ENCODE measurements at places on chromosomes 4 and X.

DNA sequence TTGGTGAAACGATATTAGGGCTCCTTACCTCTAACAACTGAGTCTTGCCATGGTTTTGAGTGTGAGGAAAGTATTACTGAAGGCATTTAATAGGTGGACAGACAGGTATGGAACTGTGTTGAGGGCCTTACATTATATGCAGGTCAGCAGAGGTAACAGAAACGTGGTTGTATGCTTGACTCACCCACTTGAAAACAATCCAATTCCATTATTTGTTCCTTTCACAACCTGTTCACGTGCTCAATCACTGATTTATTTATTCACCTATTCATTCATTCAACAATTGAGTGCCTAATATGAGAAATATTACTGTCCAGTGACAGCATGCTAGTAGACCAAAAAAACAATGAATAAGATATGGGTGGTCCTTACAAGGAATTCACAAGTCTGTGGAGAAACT lies 33.3 kb upstream of the PPARGC1A start:
- DNase-seq: no peak

GRCh38 chr4:182537031-182537795 lies 294.0 kb downstream of the TENM3 start:
- DNase-seq: no peak

DNA sequence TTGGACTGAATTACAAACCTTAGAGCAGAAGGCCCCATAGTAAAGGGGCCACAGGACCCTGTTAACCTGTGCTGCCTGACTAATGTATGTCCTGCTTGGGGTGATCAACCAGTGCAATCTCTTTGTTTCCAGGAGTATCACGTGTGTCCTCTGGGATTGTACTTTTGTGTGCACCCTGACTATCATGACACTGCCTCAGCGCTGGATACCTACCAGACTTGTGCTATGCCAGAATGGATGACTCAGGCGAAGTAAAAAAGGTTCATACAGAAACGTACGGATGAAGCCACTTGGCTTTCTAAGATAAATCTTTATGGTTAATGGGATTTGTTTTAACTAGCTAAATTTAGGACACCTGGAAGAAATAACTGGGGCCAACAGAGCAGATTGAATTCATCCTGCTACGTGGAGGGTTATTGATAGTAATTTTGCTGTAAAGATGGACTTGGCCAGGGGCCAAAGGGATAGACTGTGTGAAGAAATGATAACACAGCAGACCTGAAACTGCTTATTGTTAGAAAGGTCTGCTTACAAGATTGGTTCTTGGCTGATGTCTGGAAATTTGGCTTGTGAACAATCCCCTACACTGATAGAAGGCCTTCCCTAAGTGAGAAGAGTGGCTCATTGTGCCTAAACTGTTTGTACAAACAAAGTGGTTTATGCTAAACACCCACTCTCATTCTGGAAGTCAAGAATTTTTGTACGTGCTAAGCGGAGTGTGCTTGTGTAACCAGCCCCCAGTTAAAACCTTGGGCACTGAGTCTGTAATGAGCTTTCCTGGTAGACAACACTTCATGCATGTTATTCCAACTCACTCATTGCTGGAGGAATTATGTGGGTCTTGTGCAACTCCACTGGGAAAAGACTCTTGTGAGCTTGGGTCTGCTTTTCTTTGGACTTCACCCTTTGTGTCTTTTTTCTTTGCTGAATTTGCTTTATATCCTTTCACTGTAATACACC lies 750.5 kb upstream of the HTR2C start:
- DNase-seq: no peak

DNA sequence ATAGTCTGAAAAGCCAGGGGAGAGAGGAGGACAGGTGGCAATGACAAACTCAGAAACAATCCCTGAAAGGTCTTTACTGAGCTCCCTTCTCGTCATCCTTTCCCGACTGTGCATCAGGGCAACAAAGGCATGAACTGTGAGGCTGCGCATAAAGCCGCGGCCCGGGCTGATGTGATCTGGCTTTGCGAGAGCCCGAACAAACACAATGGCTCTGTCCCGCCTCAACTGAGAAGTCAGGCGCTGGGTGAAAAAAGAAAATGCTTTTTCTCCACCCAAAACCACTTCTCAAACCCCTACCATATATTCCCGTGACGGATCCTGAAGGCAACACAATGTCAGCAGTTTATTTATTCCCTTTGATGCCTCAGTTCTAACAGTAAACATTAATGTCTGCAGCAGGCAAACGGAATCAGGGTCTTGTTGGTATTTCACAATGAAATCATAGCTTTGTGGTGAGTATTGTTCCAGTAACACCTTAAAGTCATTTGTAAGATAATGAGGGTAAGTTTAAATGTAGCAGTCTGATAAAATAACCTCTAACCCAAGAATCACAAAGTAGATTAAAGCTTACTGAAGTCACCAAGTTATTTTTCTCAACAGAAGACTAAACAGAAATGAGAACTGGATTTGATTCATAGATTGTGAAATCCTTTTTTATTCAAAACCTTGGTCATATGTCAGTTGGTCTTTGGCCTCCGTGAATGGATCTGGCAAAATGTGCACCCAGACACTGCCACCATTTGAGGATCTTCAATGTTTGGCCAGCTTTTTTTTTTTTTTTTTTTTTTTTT lies 67.4 kb downstream of the APBB2 start:
- DNase-seq: peak; percentile 80

- no peak for DNase-seq
Measured at GRCh38 chr4:107619066-107619465, 101.0 kb downstream of the PAPSS1 start.

GRCh38 chr4:182215148-182215547 lies 28.1 kb upstream of the TENM3 start:
- no peak for DNase-seq

DNA sequence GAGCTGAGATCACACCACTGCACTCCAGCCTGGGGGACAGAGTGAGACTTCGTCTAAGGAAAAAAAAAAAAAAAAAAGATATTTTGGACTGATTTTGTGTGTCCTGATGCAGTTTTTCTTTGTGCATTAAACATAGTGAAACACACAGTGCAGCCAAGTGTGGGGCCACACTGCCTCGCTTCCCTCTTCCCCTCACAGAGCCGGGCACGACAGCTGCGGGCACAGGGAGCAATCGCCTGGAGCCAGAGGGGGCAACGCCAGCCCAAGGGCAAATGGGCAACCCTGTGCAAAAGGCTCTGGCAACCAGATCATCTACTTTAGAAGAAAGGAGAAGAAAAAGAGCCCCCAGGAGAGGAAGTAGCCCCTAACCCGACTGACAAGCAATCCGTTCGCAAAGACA lies 13.5 kb upstream of the CCNQ start:
- no peak for DNase-seq

- DNase-seq: no peak
Measured at GRCh38 chrX:41522671-41523070, 75.5 kb downstream of the NYX start.

DNA sequence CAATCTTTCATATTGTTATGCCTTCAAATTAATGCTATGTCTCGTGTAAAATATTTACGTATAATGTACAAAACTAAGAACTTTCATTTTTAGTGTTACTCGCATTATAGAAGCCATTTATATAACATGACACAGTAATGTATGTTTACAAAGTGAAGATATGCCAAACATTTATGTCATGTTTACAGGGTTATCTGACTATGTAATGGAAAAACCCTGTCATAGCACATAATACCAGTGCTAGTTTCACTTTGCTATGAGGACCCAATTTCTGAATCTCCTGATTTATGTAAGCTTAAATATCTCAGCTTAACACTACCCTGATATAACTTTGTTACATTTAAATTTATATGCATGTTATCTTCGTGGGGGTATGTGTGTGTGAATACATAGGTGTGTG lies 233.1 kb downstream of the FAT4 start:
- no peak for DNase-seq

GRCh38 chr4:80685214-80685613 lies 345.3 kb upstream of the BMP3 start:
- DNase-seq: no peak

DNA sequence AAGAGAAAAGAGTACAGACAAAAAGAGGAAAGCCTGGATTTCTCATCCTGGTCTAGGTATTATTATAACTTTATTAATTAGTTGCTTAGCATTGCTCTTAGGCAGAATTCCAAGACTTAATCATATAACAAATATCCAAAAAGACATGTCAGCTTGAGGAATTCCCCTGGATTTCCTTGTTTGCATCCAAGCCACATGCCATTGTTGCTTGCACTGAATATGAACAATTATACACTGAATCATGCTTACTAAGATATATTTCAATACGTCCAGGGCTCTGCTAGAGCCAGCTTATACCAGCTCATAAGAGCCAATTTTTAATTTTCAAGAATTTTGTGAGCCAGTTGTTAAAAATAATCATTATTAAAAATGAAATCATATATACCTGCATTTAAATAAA lies 5.5 kb upstream of the TLR10 start:
- DNase-seq: no peak

DNA sequence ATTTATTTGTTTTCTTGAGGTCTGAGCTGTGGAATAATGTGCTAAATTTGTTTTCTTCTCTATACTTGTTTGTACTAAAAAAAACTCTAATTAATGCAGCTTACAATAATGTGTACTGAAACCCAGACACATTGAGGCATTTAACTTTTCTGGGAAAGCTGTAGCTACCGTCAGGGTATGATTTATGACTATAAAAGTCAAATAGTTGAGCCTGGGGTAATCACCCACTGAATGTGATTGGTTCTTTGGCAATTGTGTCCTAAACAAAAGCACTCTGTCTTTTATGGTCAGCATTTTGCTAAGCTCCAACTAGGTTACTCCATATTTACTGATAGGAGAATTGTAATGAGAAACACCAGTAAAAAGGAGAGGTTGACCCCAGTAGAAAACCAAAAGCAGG lies 65.9 kb upstream of the CBLL2 start:
- no peak for DNase-seq

GRCh38 chrX:48509245-48509590 lies 426 bp downstream of the PORCN start:
- no peak for DNase-seq

- no peak for DNase-seq
Measured at GRCh38 chr4:152278172-152278504, 257.8 kb downstream of the FBXW7 start.

DNA sequence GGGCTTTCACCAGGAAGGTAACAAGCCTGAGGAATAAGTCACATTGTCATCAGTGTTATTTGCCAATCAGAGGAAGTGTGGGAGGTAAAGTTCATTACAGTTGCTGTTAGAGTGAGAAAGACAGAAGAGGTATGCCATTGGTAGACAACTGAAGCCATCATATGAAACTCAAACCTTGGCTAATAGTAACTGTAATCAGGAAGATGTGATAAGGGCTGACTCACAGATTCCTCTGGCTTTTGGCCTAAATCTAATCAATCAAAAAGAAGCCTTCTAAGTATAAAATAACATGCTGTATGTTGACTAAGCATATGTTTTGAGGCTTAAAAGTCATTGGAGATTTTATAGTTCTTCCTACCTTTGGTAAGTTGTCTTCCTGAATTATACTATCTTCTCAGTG lies 242.8 kb downstream of the PCDH7 start:
- DNase-seq: no peak

DNA sequence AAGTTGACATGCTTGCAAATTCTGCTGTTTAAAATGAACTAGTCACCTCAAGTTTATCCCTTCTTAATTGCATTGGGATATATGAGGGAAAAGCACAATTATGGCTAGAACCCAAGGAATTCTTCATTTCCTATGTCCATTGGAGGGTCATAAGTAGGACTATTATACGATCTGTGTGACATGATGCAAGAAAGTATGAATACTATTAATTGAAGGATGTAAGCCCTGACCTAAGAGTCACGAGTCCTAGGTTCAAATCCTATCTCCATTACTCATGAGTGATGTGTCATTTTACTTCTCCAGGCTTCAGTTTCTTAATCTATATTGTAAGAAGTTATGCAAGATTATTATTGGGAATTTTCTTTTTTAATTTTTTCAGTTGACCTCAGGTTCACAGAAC lies 542.9 kb upstream of the GRIA3 start:
- no peak for DNase-seq

GRCh38 chr4:87884976-87885549 lies 52.3 kb downstream of the MEPE start:
- DNase-seq: no peak

GRCh38 chr4:169383724-169384123 lies 113.0 kb upstream of the SH3RF1 start:
- DNase-seq: no peak

GRCh38 chr4:166846939-166847338 lies 387.4 kb downstream of the SPOCK3 start:
- DNase-seq: no peak

GRCh38 chr4:109233570-109233969 lies 68.9 kb downstream of the COL25A1 start:
- no peak for DNase-seq

DNA sequence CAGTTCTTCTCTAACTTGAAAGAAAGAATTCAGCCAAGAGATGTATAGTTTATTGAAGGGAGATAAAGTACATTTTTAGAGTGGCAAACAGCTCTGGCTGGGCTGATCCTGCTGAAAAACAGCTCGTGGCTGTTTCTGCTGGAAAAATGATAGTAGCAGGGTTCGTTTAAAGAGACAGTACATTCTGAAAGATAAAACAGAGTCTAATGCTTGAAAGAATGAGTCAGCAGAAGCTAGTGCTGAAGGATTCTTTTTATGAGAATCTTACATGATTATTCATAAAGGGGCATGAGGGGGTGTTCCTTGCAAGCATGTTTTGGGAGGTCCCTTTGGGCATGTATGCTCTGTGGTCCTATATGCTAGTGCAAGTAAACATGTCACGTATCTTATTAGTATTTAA lies 790.0 kb downstream of the PCDH18 start:
- DNase-seq: no peak

DNA sequence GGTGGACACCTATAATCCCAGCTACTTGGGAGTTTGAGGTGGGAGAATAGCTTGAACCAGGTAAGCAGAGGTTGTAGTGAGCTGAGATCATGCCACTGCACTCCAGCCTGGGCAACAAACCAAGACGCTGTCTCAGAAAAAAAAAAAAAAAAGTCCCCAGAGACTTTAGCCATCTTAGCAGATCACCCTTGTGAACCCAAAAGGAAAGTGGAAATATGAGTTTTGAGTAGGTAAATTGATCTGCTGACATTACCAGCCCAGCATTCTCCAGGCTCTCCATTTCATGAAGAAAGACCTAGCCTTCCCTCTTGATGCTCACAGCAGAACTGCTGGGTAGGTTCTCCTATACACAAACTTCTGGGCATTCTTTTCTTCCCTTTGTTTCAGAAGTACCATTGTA lies 24.5 kb upstream of the HNRNPD start:
- DNase-seq: no peak

DNA sequence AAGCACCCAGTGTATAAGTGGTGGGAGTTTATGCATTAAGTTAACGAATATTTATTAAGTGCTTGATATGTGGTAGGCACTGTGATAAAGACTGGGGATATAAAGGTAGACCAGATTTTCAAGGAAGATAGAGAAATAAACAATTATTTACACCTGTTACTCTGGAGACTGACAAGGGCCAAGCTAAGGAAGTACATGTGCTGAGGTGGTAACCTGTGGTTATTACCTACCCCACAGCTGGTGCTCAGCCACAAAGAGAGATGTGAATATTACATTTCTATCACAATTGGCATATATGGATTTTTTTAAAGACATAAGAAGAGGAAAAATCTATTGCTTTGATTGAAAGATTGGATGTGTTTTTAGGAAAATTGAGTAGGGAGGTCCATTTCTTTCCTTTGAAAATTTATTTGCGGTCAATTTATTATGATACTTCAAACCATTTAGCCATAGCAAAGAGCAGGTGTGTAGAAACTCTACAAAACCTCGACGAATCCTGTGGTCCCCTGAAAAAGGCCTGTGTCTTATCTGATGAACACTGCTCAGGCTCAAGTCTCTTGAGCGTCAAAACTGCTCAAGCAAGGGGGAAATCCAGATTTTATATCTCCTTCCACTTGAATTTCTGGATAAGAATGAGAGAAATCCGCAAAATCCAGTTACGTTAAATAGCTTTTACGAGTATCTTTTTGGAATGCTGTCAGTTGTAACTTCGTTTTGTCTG lies 217.7 kb upstream of the HAND2 start:
- DNase-seq: no peak

Data from head of caudate nucleus (tissue), 42 donors.